Activated T-cell treated with anti-CD3 and anti-CD28 coated beads for 48 hours (primary cell): ENCODE measurements at places on chromosomes 7 and 10.

- DNase-seq = no peak
Observed at GRCh38 chr7:19062216-19062615, 55.2 kb downstream of the TWIST1 start.

GRCh38 chr10:101467286-101467770, 113.4 kb downstream of the BTRC start:
- DNase-seq = no peak

GRCh38 chr7:134828361-134828760, 48.9 kb downstream of the CALD1 start:
- no peak for DNase-seq

- no peak for DNase-seq
Observed at GRCh38 chr7:129615018-129615417, 3.5 kb downstream of the NRF1 start.

GRCh38 chr10:44567471-44567870, 182.6 kb upstream of the CXCL12 start:
- DNase-seq = no peak

DNA sequence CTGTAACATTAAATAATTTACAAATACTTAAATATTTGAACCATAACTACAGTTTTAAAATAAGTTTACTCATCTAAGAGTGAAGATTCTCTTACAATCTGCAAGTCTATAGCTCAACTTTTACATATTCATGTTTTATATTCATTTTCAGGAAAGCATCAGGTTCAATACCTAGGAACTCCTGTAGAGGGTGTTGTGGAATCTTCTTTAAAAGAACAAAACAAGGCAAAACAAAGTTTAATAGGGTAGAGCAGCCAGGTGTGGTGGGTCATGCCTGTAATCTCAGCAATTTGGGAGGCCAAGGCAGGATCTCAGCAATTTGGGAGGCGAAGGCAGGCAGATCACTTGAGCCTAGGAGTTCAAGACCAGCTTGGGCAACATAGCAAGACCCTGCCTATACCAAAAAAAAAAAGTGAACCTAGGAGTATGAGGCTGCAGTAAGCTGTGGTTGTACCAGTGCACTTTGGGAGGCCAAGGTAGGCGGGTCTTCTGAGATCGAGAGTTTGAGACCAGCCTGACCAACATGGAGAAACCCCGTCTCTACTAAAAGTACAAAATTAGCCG, 45.1 kb downstream of the ST8SIA6 start:
- no peak for DNase-seq

DNA sequence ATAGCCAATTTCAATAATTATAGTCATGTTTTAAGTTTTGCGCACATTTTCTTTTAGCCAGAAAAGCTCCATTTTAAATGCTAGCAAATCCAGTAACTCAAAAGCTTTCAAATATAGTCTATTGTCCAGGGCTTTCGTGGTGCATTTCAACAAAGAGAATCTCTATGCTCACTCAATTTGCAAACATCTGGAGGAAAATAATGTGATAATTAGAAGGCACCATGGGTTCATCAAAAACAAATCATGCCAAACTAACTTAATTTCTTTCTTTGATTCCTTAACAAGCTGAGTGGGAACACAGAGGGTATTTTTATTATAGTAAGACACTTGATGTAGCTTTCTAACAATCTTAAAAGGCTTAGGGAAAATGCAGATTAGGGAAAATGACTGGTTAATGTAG, 179.8 kb downstream of the NXPH1 start:
- DNase-seq = no peak

- no peak for DNase-seq
Observed at GRCh38 chr7:137953665-137954470, 48.0 kb downstream of the CREB3L2 start.

DNA sequence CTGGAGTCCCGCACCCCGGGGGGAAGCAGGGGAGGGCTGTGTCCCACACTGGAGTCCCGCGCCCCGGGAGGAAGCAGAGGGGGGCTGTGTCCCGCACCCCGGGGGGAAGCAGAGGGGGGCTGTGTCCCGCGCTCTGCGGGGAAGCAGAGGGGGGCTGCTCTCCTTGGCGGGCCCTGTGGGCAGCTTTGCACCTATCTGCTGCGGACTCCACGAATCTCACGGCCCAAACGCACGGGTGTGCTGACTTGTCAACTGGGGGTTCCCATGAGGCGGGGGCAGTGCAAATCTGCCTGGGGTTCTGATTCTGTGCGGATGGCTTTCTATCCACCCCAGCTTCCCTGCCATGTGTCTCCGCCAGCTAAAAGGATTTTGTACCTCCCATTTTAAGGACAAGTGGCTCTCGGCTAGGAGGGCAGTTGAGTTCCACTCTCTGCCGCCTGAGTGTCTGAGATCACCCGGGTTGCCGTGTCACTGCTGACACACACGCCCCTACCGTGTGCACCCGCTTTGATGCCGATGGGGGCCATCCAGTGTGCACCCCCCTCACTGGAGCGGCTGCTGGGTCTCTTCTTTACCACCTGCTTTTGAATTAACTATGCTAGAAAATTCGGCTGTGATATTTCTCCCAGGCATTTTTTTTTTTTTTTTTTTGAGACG, 20.5 kb downstream of the GPER1 start:
- DNase-seq = no peak

DNA sequence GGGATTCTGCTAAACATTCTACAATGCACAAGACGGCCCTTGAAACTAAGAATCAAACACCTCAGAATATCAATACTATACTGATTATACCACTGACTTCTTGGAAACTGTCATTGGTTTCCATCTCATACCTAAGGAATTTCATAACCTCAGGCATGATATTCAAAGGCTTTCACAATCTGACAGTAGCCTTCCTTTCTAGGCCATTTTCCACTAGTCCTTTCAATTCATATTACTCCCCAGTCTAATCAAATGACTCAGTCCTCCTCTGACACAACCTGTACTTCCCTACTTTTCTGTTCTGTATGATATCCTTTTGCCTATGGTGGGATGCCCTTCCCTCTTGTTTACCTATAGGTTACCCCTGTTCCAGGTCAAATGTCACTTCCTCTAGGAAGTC, 48.3 kb downstream of the CSTF2T start:
- DNase-seq = no peak

GRCh38 chr7:99381664-99382075, 7.1 kb downstream of the ARPC1B start:
- no peak for DNase-seq

DNA sequence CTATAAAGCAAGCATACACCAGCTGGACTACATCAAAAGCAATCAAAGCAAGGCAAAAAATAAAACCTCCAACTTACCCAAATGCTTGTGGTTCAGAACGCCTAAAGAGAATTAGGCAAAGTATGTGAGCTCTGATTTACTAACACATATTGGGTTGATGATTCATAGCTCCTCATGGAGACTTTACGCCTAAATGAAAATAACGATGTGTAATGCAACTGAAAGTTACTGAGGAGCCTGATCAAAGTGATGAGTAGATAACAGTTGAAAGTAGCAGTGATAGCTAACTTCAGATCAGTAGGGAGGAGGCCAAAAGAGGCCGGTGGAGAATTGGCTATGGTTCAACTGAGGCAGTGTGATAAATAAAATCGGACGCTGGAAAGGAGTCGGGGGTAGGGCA, 85.0 kb downstream of the MPP7 start:
- peak; percentile 2 for DNase-seq

GRCh38 chr7:16067711-16068110, 353.6 kb downstream of the CRPPA start:
- no peak for DNase-seq
